ENCODE measurements at places on chromosomes 1 and 21.

DNA sequence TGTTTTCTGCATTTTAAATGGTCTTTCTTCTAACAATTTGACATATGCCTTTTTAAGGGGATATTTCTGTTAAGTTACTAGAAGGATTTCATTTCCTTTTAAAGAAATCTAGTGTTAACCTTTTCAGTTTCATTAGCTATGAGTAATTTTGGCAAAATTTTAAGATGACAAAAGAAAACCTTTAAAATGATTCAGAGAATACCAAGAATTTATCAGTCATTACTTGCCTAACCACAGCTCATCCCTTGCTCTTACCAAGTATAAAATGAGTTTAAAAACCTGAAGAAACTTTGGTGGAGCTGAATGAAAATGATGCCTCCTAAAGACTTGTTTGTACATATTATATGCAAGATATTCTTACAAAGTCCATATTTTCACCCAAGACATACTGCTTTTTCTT, 101.7 kb downstream of the NEK7 start:
- no peak for DNase-seq

DNA sequence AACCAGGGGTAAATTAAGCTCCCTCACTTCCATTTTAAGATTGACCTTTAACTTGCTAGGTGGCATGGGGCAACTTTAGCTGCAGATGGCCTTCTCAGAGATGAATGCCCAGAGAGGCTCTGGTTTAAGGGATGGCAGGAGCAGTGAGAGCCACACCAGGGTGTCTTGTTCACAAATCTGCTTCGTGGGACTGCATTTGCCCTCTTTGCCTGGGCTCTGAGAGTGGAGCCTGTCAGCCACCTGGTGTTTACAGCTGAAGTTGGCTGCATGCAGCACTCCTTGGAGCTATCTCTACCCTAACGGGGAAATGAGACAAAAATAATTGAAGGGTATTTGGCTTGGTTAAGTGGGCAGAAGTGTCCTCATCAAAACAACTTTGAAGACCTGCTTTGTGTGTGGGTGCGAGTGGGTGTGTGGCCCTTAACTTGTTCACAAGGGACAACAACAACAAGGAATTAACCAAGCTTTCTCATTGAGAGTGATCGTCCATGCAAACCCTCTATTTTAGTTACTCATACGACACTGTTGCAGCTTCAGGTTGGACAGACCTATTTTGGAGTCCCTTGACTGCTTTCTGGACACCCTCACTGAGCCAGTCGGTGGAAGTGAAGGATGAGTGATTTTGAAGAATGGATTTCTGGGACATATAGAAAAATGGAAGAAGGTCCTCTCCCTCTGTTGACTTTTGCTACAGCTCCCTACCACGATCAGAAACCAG, 29.8 kb downstream of the PGM1 start:
- DNase-seq: no peak

DNA sequence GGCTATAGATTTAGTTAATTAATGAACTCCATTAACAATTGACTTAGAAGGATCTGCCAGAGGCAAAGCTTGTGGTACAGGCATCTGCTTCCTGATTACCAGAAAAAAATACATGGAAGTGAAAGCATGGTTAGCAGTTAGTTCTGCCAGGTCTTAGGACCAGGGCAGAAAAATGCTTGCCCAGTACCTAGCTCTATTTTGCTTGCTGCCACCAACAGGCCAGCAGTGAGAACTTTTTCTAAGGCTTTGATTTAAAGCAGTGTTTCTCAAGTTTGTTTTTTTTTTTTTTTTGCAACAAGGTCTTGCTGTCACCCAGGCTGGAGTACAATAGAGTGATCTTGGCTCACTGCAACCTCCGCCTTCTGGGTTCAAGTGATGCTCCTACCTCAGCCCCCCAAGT, 16.4 kb upstream of the MTF1 start:
- no peak for DNase-seq

- DNase-seq: no peak
Measured at GRCh38 chr1:88876573-88877365, 14.6 kb downstream of the GTF2B start.

DNA sequence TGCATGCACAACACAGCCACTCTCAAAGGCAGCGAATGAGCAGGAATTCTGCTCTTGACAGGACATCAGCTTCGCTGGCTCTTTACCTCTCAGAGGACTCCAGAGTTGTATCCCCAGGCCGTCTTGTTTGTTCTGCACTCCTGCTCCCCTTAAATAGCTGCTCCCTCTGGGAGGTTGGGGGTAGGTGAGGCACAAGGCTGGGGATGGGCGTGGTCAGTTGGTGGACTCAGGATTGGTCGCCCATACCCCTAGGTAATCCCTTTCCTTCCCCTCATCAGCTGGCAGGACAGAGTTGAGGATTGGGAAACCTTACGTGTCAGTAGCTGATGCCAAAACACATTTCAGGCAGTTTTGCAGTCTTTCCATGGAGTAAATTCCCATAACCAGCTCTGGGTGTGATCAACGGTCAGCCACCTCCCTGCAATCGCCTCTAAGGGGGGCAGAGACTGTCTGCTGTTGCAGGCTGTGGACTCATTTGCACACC, at the start of gene PLA2G2A:
PLA2G2A (minus strand) TSS at position 125 of the 484 bp plus-strand sequence. CDS start 845 bp downstream, outside the sequence.
- no peak for DNase-seq

DNA sequence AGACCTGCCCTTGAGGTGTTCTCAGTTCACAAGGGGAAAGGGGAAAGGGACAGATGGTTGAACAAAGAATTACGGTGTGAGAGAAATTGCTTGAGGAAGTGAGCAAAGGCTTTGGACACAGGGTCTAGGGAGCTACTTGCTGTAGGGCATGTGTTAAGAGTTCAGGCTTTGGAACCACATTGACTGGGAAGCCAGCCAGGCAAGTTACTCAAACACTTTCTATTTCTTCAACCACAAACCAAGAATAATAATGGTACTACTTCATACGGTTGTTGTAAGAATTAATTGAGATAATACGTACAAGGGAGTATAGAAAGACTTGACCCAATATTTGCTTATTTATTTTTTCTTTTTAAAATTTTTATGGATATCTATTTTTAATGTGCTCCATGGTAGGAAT, 26.6 kb downstream of the AK4 start:
- no peak for DNase-seq

DNA sequence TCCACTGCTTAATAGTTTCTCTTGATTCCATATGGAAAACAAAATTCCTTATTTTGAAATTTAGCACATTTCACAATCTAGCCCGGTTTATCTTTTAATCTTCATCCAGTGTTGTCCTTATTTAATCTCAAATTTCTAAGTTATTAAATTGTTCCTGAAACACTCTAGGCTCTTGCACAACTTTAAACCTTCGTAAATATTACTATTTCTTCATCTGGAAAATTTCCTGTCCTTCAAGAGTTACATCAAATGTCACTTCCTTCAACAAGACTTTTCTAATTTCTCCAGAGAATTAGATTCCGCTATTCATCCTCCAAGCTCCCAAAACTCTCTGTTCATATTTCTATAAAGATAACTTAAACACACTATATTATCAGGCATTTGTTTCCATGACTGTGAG, 6.5 kb downstream of the FMO5 start:
- DNase-seq: no peak

DNA sequence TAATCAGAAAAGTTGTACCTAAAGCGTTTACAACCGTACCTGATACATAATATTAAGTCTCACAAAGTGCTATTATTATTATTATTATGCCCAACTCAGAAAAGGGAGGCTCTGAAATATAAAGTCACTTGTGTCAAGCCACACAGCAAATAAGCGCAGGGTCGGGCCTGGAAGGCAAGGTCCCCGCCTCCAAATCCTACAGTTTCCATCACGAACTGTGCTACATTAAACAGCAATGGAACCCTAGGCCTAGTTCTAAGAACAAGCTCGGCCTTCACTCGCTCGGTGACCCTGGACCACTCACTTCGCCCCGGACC, 549 bp downstream of the PARS2 start:
- no peak for DNase-seq

DNA sequence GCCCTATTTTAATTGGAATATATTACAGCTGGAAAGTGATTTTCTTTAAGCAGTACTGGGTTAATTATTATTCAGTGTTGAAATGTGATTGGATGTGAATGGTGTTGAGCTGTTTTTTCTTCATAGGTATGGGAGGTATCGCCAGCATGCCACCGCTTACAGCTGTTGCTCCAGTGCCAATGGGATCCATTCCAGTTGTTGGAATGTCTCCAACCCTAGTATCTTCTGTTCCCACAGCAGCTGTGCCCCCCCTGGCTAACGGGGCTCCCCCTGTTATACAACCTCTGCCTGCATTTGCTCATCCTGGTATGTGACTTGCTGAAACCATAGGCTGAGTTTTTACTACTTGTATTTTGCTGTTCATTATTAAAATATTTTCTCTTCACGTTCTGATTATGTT, 107.7 kb downstream of the ITSN1 start:
- no peak for DNase-seq

GRCh38 chr21:15301736-15302135, 236.9 kb upstream of the NRIP1 start:
- DNase-seq: no peak

GRCh38 chr1:208874915-208875314, 630.7 kb upstream of the PLXNA2 start:
- no peak for DNase-seq

DNA sequence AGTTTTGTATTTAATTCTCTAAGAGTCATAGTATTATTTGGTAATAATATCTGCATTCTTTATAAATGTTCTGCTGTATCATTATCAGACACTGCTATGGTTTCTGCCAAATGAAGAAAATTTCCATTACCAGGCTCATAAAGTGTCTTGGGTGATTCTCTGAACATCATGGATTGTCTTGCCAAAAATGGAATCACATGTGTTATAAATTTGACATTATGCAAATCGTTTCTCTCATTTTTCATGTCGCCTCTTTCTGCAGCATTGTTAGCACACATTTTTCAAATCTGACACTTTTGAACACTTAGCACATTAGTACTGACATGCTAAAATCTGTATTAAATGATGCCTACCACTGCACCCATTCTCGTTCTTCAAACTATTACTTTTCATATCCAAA, 74.2 kb upstream of the NEK7 start:
- no peak for DNase-seq

DNA sequence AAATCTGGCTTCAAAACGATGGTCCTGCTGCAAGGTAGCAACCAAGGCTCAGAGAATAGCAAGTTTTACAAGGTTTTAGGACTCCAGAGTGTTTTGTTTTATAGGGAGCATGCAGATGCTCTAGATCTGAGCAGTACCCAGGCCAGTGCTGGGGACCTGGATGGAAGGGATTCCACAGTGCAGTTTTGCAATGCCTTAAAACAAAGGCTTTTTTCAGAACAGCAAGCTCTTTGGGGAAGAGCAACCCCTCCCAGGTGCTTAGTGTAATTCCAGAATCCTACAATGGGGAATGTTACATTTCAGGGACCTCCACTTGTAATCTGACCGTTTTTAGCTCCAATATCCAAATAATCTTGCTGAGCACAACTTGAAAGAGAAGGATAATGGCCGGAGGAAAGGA, 6.7 kb downstream of the ROR1 start:
- DNase-seq: no peak

GRCh38 chr1:18047122-18047521, 60.5 kb upstream of the IGSF21 start:
- DNase-seq: no peak

GRCh38 chr1:37723072-37723389, 30.7 kb downstream of the CDCA8 start:
- DNase-seq: no peak

DNA sequence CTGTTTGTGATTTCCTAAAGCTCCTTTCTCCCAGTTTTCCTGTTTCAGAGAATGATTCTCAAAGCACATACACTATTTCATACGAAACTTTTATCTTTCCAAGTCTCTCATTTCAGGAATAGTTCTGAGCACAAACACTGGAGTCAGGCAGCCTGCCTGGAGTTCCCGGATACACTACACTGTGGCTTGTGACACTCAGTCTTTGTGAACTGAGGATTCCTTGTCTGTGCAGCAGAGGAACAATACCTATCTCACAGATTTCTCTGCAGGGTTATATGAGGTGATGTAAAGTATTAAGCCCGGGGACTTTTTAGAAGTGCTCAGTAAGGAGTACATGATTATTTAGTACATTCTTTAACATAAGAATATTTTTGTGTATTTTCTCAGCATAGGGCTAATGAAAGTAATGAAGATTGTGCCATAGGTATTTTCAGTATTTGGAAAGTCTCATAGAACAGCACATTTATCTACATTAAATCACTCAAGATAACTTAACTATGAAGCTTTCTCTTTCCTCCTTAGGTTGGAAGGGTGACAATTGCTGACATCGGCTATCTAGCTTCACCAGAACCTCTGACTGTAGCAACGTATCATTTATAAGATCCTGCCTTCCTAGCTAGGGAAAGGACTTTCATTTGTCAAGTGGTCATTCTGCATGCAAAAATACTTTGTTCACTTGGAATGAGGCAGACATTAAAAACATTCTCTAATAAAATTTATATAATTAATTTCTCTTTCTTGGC, 12.9 kb downstream of the GBP2 start:
- no peak for DNase-seq

GRCh38 chr1:235069577-235070563, 58.8 kb downstream of the TOMM20 start:
- DNase-seq: no peak

DNA sequence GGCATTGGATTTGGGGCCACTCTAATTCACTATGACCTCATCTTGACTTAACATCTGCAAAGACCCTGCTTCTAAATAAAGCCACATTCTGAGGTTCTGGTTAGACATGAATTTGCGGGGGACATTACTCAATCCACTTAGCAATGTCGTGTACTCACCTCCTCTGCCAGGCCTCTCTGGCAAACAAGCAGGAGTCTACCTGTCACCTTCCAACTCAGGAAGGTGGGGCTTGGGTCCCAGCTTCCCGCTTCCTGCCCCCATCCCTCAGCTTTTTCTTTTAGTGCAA, 177.8 kb downstream of the PSMG1 start:
- DNase-seq: no peak

GRCh38 chr1:224160171-224160682, 22.8 kb upstream of the DEGS1 start:
- no peak for DNase-seq

GRCh38 chr1:27821761-27822315, 8.7 kb upstream of the PPP1R8 start:
- no peak for DNase-seq

DNA sequence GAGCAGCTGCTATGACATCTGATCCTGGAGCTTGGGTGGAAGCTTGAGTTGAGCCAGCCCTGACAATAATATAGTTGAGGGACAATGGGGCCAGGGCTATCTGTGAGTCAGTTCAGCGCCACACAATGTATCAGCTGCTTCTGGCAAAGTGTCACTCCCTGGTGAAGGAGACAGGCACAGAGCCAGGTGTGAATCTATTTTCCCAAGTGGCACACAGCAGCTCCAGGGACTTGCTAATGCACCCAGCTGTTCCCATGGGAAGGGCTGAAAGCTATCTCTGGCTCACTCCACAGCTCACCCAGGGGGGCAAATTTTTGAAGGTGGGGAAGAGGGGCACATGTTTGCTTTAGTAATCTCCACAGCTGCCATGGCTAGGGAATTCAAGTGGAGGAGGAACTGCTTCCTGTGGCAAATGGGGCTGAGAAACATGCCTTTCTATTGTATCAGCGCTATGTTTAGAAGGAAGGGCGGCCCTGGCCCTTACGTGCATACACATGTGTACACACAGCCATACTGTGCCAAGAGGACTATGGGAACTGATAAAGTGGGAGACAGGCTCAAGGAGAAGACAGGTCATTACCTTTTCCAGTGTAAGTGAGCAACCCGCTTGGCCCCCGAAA, 2.2 kb downstream of the CYB5R1 start:
- no peak for DNase-seq

Data from activated CD8-positive, alpha-beta memory T cell treated with anti-CD3 and anti-CD28 coated beads for 48 hours (primary cell).